Erythroblast (primary cell): ENCODE measurements at places on chromosomes 5 and 9.
A peak's percentile ranks its signal among the peaks of the same experiment; 100 is the strongest.

- DNase-seq = peak; percentile 67
These were observed 26.1 kb upstream of the MACIR start for GRCh38 chr5:103232393-103232999.

DNA sequence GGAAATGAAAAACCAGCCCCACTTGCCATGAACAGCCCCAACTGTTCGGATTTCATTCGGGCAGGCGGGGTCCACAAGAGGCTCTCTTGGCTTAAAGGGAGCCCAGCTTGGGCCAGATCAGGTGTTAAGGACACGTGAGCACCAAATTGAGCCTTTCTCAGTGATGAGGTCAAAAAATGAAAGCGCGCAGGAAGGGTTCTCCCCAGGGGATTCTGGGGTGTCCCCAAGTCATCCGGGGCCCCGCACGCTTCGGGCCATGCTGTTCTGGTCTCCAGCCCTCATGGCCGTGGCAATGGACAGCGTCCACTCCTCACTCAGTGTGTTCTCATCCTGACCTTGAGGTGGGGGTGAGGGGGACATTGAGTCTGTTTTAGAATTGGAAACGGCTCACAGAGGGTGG, 10.9 kb downstream of the AK1 start:
- no peak for DNase-seq

GRCh38 chr9:5799314-5799713, 33.6 kb downstream of the ERMP1 start:
- peak; percentile 45 for DNase-seq

DNA sequence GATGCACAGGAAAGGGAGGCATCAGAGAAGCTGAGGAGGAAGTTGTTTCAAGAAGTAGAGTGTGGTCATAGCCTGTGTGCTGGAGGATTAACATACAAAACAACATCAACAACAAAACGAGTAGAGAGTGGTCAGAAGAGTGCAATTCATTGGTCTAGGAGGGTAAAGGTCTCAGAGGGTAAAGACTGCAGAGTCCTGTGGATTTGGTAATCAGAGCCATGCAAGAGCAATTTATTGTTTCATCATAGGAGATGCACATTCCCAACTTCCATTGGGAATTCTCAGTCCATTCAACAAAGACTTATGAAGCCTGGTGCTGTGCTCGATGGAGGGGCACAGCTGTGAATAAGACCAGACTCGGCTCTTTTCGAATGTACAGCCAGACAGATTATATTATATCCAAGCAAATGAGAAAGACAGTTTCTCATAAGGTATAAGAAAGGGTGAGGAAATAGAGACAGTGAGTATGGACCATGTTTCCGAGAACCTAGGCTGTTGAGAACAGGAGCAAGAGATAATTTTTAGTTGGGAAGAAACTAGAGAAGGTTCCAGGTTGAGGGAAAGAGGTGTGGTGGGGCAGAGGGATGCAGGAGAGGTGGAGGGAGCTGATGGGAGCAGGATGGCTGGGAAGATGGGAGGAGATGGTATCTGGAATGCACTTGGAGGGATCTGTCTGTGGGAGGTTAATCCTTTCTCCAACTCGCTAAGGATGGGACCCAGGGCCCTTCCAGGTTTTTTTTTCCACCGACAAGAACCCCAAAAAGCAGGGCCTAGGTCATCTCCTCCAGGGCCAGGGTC, 7.9 kb upstream of the MYORG start:
- no peak for DNase-seq

DNA sequence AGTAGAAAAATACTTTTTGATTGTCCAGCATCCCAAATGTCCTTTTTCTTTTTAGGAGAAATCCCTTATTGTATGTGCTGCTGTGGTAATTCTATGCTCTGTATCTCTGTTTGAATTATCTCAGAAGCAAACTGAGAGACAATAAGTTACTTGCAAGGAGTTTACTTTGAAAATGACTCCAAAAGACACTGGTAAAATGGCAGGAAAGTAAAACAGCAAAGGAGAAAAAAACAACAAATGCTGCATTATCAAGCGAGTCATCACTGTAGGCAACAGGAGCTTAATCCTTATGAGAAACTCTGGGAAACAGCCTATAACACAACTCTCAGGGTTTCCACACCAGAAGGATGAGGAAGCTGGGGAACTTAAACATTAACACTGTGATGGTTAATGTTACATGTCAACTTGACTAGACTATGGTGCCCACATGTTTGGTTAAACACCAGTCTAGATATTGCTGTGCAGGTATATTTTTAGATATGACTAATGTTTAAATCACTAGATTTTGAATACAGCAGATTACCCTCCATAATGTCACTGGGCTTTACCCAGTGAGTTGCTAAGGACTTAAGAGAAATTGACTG, 92.6 kb upstream of the GAS1 start:
- DNase-seq = no peak

DNA sequence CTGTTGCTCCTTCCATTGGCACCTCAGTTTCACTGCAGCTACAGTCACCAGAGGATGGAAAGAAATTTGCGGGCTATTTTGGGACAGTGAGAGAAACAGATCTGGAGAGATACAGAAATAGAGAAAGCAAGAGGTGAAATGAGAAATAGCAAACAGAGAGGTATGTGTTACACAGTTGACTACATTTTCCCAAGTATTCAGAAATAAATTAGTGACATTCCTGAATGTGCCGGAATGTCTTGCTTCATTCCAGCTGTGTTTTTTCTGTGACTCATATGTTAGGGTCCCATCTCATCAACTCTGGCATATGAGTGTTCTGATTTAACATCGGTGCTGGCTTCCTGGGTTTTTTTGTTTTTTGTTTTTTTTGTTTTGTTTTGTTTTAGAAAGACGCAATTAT, 63.8 kb upstream of the ZNF462 start:
- DNase-seq = no peak

GRCh38 chr5:98630621-98631020, 142.8 kb upstream of the RGMB start:
- DNase-seq = no peak

GRCh38 chr5:92504346-92504745, 1076.7 kb downstream of the NR2F1-AS1 start:
- DNase-seq = no peak

DNA sequence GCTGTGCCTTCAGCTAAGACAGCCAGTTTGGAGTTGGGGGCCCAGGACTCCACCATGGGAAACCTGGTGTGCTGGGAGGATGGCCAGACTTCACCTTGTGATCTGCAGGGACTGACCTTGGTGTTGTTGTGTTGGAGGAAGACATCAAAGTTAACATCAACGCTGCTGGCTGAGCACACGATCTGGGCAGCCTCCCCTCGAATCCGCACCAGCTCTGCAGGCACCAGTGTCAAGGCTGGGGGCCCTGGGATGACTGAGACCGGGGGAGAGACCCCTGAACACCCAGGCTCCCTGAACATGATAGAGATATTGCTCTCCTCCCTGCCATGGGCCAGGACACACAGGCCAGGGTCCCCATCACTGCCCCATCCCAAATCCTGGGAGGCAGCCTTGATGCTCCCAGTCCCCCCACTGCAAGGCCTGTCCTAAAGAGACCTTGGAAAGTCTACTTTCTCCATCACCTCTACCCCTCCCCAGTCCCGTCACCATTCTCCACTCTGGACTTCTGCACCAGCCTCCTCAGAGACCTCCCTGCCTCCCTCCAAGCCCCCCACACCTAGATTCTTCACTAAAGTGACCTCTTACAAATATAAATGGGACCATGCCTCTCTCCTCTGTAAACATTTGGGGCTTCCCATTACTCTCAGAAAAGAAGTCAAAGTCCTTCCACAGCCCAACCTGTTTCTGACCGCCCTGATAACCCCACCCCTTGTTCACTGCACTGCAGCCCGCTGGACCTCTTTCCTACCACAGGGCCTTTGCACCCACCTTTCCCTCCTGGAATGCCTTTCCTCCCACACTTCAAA, 8.2 kb downstream of the CSF1R start:
- no peak for DNase-seq

GRCh38 chr9:130665029-130665430, 636 bp downstream of the PRDM12 start:
- no peak for DNase-seq

DNA sequence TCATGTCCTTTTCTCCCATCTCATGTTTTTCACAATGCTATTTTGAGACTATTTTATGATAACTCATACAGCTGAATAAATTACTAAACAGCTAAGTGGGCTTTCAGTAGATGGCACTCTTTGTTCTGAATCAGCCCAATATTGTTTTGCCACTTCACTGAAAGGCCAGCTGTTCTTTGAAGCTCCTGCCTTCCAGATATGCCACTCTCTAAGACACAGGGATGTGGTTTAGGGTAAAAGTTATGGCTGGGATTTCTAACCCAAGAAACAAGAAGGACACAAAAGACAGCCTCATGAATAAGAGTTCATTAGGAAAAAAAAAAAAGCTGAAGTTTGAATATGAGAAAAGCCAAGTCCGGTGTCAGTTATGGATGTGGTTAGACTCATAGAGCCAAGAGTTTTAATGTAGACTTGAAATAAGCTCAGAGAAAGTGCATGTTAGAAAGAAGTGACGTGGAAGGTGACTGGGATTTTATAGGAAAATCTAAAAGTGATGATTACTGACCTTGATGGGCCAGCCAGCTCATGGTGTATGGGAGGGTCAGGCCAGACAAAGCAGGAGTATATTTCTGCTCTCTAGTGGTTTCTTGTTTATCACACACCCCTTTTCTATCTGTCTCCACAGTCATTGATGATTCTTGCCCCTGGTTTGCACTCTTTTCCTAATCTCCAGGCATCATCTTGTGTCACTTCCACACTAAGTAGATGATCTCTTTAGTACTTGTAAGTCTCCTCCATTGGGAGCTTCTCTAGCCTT, 488.5 kb downstream of the NR2F1-AS1 start:
- no peak for DNase-seq

DNA sequence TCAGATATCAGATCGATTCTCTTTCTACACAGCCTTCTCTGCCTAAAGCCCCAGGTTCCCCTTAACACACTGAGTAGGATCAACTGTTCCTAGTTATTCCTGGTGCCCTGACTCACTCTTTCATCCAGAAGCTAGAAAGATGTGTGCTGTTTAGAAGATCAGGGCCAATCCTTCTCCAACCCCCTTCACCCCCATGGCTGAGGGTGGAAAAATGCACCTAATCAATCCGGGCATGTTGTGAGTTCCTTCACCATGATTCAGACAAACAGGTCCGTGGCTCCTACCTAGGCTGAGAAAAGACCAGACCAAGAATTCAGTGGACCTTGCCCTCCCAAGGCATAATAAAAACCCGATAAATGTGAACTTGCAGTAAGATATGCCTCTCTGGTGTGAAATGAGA, 85.4 kb upstream of the EQTN start:
- DNase-seq = no peak

- DNase-seq = no peak
These were observed 101.5 kb downstream of the DEPDC1B start for GRCh38 chr5:60598424-60598823.
